ENCODE measurements at places on chromosomes 4 and X.

DNA sequence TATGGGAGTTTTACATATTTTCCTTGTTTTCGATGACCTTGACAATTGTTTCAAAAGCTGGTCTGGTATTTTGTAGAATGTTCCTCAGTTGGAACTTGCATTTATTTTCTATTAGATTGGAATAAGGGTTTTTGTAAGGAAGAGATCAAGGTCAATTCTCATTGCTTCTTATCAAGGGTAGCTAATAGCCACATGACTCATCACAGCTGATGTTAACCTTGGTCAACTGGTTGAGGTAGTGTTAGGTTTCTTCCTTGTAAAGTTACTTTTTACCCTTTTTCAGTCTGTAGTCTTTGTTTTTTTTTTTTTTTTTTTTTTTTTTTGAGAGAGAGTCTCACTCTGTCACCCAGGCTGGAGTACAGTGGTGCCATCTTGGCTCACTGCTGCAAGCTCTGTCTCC is 257.2 kb downstream of the SNCA start:
- no peak for DNase-seq

- no peak for DNase-seq
These were observed 17.4 kb downstream of the GALNT7 start for GRCh38 chr4:173185847-173186510.

DNA sequence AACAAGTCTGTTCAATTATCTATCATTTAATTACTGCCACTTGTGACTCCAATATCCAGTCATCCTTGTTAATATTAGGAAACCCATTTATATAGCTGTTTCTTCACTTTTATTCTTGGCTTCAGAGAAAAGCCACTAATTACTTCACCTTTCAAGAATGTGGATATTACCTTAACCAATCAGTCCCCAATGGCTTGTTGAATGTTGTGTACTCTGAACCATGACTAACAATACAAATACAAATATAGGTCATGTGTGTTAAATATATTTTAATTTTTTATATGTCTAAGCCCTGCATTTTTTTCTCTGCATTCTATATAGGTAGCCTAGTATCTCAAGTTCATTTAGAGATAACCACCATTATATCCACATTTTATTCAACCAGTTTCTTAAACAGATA is 1513.4 kb upstream of the AGA start:
- no peak for DNase-seq

DNA sequence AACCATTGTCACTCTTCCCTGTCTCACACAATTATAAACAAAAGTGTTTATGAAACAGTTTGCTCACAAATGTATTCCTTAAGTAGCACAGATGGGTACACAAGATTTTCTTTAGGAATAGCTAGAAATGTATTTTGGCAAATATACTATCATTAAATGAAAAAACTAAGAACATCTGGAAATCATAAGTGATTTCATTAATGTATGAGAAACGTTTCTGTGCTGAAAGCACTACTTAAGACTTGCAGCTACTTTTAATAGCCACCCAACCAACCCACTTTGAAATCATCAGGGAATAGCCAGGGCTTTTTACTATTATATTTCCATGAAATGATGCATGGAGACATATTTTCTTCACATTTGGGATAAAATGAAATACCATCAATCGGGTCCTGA is 62.3 kb upstream of the NAP1L5 start:
- no peak for DNase-seq

GRCh38 chr4:124931050-124931449 is 218.5 kb upstream of the ANKRD50 start:
- DNase-seq: no peak

DNA sequence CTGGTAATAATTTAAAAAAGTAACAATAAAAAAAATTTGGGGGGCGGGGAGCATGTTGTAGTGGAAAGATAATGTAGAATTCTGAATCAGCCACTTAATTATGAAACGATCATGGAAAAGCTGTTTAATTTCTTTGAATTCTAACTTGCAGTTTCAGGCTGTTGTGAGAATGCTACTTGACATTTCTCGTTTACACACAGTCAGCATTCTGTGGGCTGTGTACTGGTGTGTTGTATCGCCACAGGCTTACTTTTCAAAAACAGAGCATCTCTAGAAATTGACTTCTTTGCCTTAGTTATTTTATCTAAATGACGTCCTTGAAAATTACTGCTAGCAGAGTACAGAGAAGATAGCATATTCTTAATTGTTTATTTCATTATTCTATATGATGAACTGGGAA is 350.4 kb downstream of the FSTL5 start:
- DNase-seq: no peak
